ENCODE measurements at places on chromosomes 11 and 22.

GRCh38 chr11:12184699-12185098 lies 74.3 kb downstream of the MICAL2 start:
- DNase-seq: no peak

- DNase-seq: no peak
These were observed 66.9 kb downstream of the PRDM11 start for GRCh38 chr11:45213316-45213665.

DNA sequence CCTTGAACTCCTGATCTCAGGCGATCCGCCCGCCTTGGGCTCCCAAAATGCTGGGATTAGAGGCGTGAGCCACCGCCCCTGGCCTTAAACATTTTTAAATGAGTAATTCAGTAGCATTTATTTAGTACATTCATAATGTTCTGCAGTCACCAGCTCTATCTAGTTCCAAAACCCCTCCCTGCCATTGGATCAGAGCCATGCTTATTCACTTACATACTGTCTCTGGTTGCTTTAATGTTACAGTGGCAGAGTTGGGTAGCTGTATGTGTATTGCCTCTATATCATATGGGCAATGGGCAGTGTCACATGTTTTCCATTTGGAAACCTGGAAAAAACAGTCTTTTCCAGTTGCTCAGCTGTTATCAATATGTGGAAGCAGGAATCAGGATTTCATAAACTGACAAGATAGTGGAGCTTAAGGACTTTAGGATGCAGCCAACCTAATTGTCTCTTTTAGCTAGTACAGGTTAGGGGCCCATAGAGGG lies 10.5 kb downstream of the COA4 start:
- DNase-seq: no peak

GRCh38 chr11:35347921-35348331 lies 71.4 kb downstream of the SLC1A2 start:
- no peak for DNase-seq

DNA sequence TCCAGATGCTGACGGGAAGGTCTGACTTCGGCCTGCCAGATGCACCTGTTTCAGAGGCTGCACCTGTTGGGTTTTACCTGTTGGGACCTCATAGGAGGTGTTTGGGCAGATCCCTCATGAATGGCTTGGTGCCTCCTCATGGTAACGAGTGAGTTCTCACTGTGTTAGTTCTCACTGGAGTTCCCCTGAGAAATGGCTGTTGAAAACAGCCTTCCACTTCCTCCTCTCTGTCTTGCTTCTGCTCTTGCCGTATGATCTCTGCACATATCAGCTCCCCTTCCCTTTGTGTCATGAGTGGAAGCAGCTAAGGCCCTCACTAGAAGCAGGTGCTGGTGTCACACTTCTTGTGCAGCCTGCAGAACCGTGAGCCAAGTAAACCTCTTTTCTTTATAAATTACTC lies 207.6 kb upstream of the SEZ6L start:
- no peak for DNase-seq
